ENCODE measurements at places on chromosomes 5 and 9.

- no peak for DNase-seq
Measured at GRCh38 chr5:98200726-98201541, 572.5 kb upstream of the RGMB start.

- no peak for DNase-seq
Measured at GRCh38 chr5:55966284-55966683, 28.5 kb downstream of the IL6ST start.

DNA sequence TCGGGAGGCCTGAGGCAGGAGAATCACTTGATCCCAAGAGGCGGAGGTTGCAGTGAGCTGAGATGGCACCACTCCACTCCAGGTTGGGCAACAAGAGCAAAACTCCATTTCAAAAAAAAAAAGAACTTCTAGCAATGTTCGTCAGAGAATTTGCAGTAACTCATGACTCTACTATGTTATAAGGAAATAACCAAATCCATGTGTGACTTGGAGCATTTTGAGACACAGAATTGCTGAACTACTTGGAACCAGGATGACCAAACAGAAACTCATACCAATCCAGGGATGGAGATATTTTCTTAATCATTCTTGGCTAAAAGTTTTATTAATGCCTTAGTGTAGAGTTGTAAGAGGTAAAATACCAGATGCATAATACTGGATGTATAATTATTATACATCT, 99.9 kb upstream of the BNC2 start:
- no peak for DNase-seq

DNA sequence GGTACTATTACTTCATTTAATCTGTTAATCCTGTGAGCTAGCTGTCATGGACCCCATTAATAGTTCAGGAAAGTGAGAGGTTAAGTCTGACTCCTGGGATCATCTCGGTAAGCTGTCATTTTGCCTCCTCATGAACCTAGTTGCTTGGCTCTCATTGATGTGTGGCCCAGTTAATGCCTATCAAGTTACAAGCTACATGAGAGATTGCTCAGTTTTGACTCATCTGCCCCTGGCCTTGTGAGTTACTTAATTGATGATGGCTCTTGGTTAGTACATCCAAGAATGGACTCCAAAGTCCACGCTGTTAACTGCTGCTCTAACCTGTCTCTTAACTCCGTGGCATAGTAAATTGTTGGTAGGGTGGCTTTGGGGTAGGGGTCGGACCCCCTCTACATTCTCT, 23.9 kb downstream of the LARP1 start:
- peak; percentile 75 for DNase-seq

DNA sequence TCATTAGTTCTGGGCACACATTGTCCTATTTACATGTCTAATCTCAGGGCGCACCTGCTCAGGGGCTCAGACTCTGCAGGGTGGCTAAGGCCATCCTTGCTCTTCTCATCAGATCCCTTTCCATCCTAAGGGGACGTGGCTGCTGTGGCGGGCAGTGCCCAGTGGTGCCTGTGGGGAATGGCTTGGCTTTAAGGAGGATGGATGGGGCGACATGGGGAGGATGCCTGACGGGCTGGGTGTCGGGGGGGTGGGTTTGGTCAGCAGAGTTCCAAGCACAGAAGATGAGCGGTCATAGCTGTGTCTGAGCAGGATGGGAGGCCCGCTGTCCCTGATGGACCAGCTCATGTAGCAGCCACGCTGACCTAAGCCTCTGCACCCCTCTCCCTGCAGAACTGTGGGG, 40.9 kb upstream of the SUSD3 start:
- DNase-seq = no peak

- peak; percentile 84 for DNase-seq
Measured at GRCh38 chr5:31854181-31855133, 215.5 kb downstream of the PDZD2 start.

GRCh38 chr5:112312295-112313275, 106.5 kb downstream of the EPB41L4A start:
- DNase-seq = no peak

GRCh38 chr5:77397686-77398292, 94.3 kb downstream of the WDR41 start:
- no peak for DNase-seq

- no peak for DNase-seq
Measured at GRCh38 chr5:99317136-99317535, 388.3 kb upstream of the CHD1 start.
